ENCODE measurements at places on chromosomes 16 and 17.

DNA sequence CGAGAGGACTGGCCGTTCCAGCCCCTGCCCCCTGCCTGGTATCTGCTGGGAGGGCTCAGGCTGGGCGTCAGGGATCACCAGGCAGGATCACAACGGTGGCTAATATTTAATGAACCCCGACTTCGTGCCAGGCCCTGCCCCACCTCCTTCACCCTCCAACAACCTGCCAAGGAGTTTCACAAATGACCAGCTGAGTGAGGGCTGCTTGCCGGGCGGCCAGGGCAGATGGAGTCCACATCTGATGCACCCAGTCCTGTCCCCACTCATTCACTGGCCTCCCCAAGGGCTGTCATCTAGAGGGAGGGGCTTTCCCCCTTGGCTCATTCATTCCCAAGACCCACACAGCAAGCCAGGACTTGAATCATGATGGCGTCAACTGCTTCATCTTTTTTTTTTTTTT lies 17.5 kb downstream of the UBALD1 start:
- DNase-seq = no peak

DNA sequence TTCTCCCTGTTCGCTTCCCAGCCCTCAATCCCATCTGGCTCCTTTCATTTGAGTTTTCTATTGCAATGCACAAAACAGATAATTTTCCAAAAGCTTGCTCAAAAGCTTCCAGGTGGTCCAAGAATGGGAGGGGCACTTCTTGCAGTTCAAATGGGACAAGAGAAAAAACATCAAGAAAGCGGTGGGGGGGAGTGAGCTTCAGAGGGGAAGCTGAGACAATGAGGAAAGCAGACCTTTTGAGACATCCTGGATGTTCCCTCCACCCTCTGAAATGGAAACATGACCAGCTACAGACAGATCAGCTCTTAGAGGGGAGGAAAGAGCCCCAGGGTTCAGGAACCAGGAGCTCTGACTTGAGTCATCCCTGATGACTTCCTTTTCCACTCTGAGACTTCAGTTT lies 368.2 kb downstream of the SLC39A11 start:
- no peak for DNase-seq

DNA sequence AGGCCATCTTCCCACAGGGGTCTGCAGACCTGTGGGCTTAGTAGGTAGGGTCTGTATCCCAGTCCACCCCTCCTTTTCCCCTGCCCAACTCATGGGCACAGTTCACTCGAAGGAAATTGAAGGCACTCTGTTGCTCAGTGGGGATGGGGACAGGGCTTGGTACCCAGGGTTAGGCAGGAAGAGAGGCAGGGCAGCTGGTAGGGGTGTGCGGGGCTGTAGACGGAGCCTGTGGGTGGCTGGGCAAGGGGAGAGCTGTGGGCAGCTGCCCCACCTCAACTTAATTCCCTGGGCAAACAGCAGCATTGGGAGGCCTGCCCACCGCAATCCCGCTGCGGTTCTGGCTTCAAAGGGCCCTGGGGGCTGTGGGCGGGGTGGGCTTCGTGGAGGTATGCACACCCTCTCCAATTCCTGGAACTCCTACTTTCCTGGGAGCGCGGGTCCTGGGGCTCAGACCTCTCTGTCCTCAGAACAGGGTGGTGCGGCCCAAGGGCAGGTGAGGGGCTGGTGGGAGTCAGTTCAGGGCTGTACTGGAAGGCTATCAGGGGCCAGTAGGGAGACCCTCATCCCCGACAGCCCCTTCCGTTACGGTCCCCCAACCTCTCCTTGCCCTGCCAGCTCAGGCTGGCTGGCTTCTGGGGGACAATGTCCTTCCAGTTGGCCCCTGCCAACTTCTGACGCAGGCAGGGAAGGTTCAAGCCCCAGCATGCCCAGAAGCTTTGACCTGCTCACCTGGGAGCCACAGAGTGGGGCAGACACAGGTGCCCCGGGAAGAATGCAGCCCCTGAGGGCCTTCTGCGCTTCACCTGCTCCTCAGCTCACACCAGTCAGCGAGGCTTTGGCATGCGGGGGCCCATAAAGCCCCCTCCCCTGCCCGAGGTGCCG lies 9.1 kb downstream of the FOXJ1 start:
- no peak for DNase-seq

- DNase-seq = no peak
These were observed 5.6 kb downstream of the SF3B3 start for GRCh38 chr16:70529051-70529777.

- DNase-seq = no peak
These were observed 6.2 kb downstream of the ENGASE start for GRCh38 chr17:79080761-79081290.

DNA sequence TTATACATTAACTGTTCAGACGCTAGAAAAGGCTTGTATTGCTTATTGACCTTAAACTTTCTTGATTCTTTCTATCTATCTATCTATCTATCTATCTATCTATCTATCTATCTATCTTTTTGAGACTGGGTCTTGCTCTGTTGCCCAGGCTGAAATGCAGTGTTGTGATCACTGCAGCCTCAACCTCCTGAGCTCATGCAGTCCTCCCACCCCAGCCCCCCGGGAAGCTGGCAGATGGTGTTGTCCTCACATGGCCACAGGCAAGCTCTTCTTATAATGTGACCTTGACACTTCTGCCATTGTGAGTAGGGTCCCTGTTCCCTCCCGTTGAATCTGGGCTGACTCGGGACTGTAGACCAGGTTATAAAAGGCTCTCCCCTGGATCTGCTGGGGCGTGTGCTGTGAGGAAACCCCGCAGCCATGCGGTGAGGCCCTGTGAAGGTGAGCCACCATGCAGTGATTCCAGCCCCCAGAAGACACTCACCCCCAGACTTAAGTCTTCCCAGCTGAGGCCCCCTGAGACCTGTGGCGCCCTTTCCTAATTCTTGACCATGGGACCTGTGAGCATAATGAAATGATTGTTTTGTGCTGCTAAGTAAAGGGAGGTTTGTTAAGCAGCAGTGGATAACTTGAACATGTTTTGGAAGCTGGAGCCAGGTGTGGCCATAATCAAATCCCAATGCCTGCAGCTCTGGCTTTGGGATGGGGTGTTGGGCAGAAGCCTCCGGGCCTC lies 54.3 kb downstream of the RPTOR start:
- no peak for DNase-seq

Data from esophagus squamous epithelium (tissue), 5 donors.